ENCODE measurements at places on chromosomes 13 and 19.

DNA sequence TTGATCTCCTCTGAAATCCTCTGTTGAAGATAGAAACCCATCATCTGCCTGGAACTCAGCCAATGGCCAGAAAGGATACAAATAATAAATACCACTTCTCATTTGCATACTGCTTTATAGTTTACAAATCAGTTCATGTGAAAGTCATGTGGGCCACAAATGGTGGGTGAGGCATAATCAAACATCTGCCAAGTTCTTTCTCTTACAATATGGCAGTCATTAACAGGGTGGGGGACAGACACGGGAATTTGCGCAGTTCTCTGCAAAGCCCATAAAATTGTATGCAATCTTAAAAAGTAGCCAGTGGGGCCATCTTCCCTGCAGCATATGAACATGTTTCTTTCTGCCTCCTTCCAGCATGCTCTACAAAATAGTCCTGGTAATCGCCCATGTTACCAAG is 59.6 kb downstream of the NUFIP1 start:
- DNase-seq: no peak

DNA sequence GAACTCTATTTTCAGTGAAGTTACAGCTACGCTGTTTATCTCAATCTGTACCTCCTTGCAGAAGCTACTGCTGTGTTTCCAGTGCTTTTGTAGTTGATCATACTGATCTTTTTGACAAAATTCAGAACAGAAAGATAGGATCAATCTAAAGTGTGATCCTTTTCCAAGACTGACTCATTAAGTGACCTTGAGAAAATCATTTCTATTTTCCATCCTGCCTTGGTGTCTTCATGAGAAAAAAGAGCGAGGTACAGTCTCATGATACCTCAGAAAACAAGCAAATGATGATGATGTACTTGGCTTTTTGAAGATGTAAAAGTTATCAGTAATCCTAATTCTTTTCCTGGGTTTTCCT is 46.0 kb upstream of the GPR183 start:
- DNase-seq: no peak

- no peak for DNase-seq
Measured at GRCh38 chr13:42396501-42396900, 124.5 kb downstream of the AKAP11 start.

- no peak for DNase-seq
Measured at GRCh38 chr19:40507892-40508291, 41.1 kb downstream of the SPTBN4 start.
